Urinary bladder (tissue), 4 donors: ENCODE measurements at places on chromosomes 1 and 21. TPM values are rescaled to one million over a fixed set of nuclear protein-coding genes. Genes with fewer than 3 reads are reported as not detected.

DNA sequence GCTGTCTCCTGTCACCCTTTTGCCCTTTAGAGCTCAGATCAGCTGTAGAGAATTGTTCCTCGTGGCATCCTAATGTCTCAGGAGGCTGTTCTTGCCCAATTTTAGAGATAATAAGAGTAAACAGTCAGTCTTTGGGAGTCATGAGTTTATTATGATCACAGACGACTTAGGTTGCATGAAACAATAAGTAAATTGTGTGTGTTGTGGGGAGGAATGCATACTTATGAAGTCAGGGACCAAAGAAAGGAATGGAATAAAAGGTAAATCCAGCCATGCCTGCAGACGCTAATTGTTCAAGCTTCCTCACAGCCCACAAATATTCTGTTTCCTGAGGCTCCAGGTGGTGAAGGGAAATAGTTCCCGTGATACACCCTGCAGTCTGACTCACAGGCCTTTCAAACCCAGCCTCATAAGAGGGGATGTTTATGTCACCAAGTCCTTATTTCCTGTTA is 897 bp downstream of the EPHX4 start:
- DNase-seq: no peak

DNA sequence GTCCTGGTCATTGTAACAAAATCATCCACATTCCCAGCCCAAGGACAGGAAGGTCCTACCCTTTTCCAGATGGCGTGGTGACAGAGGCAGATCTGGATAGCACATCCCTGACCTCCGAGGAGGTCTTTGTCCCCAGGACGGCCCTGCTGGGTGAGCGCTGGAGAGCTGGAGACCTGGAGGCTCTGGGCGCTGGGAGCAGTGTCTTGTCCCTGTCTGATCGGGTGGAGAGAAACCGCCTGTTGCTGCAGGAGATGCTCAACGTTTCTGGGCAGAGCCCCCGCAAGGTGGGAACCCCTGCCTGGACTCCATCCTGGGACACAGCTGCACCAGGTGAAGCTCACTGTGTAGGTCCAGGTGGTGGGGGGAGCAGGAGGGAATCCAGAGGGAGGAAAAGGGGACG is 4.1 kb downstream of the KIAA1614 start:
- DNase-seq: no peak

Gene CXADR
- 44.2 TPM for total RNA-seq

Gene NTMT2
- 0.48 TPM for total RNA-seq

Gene FAM78B
- 1.1 TPM for total RNA-seq

Gene CD101
- total RNA-seq: 1.0 TPM
